GM20000 (cell line): ENCODE measurements at places on chromosomes 7 and 10.

DNA sequence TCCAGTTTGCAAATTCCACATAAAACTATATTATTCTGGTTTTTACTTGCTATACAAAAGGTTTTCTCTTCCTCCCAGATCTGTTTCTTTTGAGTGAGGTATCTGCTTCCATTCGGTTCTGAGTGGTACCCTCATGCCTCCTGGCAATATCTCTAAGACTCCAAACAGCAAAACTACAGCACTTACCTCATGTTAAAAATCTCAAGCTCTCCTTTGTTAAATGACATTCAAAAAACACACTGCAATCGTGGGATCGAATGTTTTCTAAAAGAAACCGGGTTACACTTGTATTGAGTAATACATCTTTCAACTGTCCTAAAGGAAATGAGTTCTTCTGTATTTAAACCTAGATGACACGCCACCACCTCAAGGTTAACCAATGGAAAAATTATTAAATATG is 11.1 kb downstream of the YWHAG start:
- DNase-seq = no peak

GRCh38 chr7:47147213-47147631 is 434.7 kb downstream of the TNS3 start:
- no peak for DNase-seq

DNA sequence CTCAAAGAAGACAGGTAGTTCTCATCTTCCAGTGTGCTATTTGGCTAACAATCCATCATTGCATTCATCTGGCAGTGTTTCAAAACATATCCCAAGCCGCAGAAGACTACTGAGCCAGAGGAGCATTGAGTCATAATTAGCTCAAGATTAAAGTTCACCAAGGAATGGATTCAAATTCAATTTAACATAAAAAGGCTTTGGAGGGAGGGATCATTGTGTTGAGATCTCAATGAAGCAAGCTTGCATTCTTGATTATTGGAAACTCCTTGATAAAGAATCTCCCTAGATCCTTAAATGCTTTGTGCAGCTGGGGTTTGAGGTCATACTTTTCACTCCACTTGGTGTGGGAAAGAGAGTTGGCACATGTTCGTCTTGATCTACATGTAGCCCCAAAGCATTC is 142.8 kb upstream of the SEMA3A start:
- no peak for DNase-seq

GRCh38 chr7:152947686-152948085 is 188.1 kb downstream of the ACTR3B start:
- no peak for DNase-seq

GRCh38 chr10:69326692-69327091 is 48.4 kb downstream of the HK1 start:
- DNase-seq = no peak

GRCh38 chr10:117740691-117741222 is 198.2 kb downstream of the EMX2 start:
- no peak for DNase-seq

DNA sequence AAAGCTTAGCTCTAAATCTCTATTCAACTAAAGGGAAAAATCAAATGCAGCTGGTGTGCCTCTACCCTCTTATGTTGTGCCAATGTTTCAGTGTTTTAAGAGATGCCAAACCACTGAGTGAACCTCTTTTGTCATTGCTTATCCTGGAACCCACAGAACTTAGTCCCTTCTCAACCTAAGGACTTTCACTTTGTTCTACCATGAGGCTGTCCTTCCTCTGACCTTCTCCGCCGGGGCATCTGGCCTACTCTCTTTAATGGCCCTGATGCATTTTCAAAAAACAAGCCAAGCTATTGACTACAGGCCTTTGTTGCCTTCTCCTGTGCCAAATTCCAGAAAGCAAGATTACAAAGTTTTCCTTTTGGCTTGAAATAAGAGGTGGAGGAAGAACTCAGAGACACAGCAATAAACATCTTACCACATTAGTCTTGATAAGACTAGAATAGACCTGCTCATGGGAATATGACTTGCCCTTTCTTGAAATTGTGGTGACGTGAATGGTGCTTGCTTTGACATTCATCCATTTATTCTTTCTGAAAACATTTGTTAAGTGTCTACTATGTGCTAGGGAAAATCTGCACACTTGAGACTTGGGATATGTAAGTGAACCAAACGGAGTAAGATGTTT is 253.2 kb upstream of the SMIM30 start:
- no peak for DNase-seq

GRCh38 chr7:150338166-150338829 is 3.1 kb downstream of the RARRES2 start:
- DNase-seq = no peak

- DNase-seq = no peak
Measured at GRCh38 chr10:12489357-12489756, 140.0 kb downstream of the CAMK1D start.

- peak; percentile 7 for DNase-seq
Measured at GRCh38 chr10:51620131-51620530, 79.3 kb downstream of the CSTF2T start.

- DNase-seq = no peak
Measured at GRCh38 chr7:45242698-45243097, 85.1 kb downstream of the RAMP3 start.

DNA sequence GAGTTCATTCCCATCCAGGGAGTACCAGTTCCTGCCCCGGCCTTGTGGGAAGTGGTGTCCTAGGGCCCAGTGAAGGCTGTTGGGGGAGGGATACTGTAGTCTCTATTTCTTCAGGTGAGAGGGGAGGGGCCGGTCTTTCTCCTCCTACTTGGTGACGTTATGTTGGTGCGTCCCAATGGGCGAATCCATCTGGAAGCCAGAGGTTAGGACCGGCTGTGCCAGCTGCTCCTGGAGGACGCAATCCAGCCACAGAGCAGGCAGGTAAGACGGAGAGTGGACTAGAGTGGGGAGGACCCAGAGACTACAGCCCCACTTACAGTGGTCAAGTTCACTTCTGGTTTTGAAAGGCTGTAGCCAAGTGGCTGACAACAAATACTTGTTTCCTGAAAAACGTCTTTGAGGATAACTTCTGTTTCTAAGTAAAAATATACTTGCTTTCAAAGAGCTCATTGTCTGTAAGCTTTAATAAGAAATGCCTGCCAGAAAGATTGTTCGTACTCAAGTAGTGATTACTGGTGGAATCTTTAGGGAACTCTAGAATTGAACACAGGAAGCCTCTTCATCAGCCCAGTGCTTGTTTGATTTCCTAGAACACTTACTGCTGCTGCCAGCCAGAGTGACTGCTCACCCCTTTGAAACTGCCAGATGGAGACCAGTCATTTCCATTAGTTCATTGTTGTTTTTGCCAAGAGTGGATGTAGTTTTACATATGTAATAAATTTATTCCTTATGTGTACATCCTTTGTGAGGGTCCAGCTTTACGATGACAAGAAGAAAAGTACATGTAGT is 25.4 kb downstream of the RBM33 start:
- DNase-seq = no peak

DNA sequence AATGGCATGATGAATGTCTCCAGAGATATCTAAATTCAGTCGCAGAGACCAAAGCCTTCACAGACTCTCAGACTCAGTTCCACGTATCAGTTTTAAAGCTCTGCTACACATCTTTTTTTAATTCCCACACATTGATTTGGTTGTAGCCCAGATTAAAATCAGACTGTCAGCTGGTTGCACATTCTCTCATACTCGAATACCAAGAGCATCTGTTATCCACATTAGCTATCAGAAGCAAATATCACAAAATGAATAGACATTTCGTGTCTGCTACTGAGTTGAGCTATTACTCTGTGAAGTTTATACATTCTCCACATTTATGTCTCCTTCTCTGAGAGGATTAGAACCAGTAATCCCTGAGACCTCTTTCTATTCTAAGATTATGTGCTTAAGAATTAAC is 229.2 kb downstream of the GPAM start:
- DNase-seq = no peak

- DNase-seq = no peak
Measured at GRCh38 chr7:52615021-52615695, 420.3 kb upstream of the POM121L12 start.

GRCh38 chr7:143375298-143376034 is 5.7 kb upstream of the ZYX start:
- no peak for DNase-seq

- DNase-seq = no peak
Measured at GRCh38 chr7:369476-370258, 79.7 kb downstream of the FOXL3 start.

GRCh38 chr7:126720232-126720631 is 532.5 kb downstream of the GRM8 start:
- peak; percentile 7 for DNase-seq
